ENCODE measurements at places on chromosomes 6 and 20. TPM values are rescaled to one million over a fixed set of nuclear protein-coding genes. Genes with fewer than 3 reads are reported as not detected.

DNA sequence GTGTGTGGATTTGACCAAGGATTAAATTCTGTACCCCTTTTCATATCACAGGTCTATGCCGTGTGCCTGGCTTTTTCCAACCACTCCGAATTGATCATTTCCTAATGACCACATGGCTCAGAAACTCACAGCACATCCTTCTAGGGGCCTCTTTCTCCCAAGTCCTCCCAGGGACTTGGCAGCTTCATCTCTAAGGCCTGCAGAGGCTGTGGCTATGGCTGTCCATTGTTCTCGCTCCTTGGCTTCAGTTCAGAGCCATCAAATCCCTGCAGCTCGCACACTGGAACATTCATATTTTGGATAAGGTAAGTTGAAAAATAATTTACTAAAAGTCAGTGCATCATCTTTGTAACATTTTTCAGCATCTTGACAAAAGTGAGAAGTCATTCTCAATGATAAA is 497.2 kb upstream of the CDH4 start:
- no peak for DNase-seq

- no peak for DNase-seq
Measured at GRCh38 chr6:57423468-57423867, 106.0 kb downstream of the PRIM2 start.

Gene FYN
- 331 TPM for total RNA-seq

- no peak for DNase-seq
Measured at GRCh38 chr6:168277274-168277669, 42.3 kb downstream of the DACT2 start.

DNA sequence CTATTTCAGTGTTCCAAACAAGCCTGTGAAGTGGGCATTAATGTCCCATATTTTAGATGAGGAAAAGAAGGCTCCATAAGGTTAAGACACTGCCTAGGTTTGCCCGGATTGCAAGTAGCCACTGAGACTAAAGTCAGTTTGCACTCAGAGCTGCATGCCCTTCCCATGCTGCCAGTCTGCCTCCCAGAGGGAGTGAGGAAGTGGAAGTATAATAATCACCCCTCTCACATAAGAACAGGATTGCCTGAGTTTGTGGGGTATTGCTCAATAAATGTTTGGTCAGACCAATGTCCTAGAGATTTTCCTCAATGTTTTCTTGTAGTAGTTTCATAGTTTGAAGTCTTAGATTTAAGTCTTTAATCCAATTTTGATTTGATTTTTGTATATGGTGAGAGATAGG is 43.9 kb upstream of the CLIC5 start:
- DNase-seq = no peak

DNA sequence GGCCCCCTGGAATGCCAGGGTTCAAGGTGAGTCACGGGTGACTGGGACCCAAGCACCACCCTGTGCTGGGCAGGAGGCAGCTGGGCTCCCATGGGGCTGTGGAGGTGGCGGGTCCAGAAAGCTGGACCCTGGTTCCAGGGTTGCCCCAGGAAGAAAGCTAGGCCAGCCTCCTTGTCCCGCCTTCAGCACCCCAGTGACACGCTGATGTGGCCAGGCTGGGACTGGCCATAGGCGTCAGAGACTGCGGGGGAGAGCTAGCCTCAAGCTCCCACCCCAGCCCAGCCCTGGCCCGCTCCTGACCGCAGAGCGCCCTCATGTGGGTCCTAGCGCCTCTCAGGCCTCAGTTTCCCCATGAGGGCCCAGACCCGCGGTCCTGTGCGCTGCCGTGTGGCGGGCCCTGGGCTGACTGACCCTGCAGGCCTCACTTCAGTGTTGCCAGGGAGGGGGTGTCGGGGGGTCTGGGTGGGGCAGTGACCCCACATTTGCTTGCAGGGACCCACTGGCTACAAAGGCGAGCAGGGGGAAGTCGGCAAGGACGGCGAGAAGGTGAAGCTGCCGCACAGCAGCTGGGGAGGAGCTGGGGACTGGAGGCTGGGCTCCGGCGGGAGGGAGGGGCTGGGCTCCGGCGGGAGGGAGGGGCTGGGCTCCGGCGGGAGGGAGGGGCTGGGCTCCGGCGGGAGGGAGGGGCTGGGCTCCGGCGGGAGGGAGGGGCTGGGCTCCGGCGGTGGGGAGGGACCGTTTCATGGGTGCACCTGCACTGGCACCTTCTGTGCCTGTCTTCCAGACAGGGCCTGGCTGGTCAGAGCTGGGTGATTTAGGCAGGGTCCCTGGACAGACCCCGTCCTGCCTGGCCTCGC is 7.9 kb downstream of the COL9A3 start:
- peak; percentile 86 for DNase-seq

DNA sequence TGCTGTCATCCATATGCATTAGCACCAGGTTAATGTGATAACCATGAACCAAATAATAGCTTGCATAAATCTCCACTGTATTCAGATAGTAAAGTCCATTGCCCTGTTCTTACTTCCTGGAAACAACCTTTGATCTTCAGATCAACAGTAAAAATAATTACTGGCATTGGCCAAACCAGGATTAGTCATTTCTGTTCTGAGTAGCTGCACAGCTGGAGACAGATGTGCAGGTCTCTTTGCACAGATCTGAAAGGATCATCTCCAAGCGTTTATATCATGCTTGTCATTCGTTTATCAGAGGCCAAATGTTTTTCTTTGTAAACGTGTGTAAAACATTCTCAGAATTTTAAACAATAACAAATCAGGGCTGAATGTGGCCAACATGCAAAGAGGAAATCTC is 134.4 kb upstream of the HMGCLL1 start:
- no peak for DNase-seq

GRCh38 chr6:44071670-44072451 is 55.4 kb downstream of the MRPL14 start:
- no peak for DNase-seq

Gene HFE
- total RNA-seq = 0.12 TPM

Gene WFDC12
- not detected for total RNA-seq

- no peak for DNase-seq
Measured at GRCh38 chr6:104640150-104640700, 219.5 kb downstream of the HACE1 start.

Gene PDYN
- not detected for total RNA-seq

DNA sequence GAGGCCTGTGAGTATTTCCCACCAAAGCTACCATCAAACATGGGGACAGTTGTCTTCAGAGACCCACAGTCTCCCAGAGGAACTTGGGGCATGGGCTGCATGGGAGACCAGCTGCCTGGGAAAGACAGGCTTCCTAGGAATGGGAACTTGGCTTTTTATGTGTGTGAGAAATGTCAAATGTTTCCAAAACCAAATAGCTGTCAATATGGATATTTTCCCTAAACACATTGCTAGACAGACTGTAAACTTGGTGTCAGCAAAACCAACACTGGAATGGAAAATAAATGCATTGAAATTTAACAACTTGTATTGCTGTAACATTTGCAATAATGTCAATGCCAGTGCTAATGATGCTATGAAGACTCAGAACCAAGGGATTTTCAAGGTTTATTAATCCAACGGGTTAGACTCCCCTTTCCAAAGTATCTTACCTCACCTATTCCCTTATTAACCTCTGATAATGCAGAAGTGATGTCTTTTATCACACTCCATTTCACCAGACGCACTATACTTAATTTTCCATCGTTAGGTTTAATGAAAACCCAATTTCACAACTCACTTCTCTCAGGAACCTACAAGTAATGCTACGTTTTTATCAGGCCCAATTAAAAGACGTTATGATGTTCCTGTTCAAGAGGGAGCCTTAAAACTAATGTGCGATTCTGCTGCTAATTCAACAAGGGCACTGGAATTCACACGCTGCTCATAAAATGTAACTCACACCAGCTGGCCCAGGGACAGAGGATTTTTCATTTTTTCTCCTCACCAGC is 546.1 kb upstream of the CHD6 start:
- no peak for DNase-seq

Gene SPATA25
- total RNA-seq = 1.8 TPM

- no peak for DNase-seq
Measured at GRCh38 chr6:70136996-70137395, 165.9 kb downstream of the COL9A1 start.

GRCh38 chr6:74588094-74588832 is 617.6 kb downstream of the COL12A1 start:
- DNase-seq = no peak

DNA sequence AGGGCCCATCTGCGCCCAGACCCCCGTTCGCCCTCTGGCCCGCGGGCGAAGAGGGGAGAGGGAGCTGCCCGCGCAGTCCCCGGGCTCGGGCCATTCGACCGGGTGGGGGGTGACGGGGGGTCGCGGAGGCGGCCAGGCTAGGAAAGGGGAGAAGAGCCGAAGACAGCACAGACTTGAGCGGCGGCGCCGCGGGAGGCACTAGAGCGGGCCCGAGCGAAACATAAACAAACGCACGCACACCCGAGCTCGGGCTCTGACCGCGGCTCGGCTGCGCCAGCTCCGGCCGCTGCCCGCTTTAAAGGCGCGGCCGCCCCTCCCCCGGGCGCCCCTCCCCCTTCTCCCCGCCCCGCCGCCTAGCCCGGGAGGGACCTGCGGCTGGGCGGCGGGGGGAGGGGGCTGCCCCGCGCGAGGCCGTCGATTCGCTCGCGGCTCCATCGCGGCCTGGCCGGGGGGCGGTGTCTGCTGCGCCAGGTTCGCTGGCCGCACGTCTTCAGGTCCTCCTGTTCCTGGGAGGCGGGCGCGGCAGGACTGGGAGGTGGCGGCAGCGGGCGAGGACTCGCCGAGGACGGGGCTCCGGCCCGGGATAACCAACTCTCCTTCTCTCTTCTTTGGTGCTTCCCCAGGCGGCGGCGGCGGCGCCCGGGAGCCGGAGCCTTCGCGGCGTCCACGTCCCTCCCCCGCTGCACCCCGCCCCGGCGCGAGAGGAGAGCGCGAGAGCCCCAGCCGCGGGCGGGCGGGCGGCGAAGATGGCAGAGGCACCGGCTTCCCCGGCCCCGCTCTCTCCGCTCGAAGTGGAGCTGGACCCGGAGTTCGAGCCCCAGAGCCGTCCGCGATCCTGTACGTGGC is at the start of gene FOXO3:
TSS of gene FOXO3 (plus strand) at position 455 of the 846 bp plus-strand sequence. CDS start at position 747, 292 bp downstream.
- DNase-seq = peak; percentile 87

DNA sequence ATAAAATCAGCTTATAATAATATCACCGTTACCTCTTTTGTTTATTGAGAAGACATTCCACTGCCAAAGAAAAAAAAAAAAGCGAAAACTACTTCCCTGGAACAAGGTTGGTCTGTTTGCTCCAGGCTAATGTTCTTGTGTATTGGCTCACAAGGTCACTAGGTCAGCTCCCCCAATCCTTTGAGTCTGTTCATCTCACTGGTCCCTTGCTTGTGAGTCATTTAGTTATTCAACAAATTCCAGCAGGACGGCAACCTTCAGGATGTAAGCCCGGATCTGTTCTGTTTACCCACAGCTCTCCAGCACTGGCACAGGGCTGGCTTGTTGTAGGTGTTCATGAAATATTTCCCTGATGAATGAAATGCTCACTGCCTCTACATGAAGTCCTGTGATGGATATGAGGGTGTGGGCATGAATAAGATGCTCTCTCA is 3.3 kb downstream of the ARHGAP40 start:
- DNase-seq = no peak

GRCh38 chr6:125004198-125004597 is 42.0 kb downstream of the RNF217 start:
- DNase-seq = no peak

- DNase-seq = no peak
Measured at GRCh38 chr20:4071178-4071693, 55.9 kb upstream of the RNF24 start.

Gene NCR2
- total RNA-seq = not detected

GRCh38 chr6:158758451-158758860 is 60.7 kb downstream of the EZR start:
- DNase-seq = no peak

DNA sequence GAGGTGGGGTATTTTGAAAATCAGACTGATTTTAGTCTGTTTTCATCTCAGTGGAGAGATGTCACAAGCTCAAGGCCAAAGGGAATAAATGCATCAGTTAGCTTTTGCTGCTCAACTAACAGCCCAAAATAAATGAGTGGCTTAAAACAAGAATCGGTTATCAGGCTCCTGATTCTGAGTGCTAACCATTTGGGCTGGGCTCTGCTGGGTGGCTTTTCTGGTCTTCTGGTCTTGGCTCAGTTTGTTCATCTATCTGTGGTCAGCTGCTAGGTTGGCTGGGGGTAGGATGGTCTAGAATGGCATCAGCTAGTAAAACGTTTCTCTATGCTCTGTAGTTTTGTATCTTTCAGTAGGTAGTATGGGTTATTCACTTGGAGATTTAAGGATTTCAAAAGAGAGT is 357.5 kb upstream of the JAG1 start:
- DNase-seq = no peak

- DNase-seq = no peak
Measured at GRCh38 chr6:119586250-119586882, 236.8 kb upstream of the MAN1A1 start.

Gene MOG
- not detected for total RNA-seq

GRCh38 chr6:47631269-47631772 is 67.1 kb upstream of the ADGRF4 start:
- DNase-seq = peak; percentile 67

DNA sequence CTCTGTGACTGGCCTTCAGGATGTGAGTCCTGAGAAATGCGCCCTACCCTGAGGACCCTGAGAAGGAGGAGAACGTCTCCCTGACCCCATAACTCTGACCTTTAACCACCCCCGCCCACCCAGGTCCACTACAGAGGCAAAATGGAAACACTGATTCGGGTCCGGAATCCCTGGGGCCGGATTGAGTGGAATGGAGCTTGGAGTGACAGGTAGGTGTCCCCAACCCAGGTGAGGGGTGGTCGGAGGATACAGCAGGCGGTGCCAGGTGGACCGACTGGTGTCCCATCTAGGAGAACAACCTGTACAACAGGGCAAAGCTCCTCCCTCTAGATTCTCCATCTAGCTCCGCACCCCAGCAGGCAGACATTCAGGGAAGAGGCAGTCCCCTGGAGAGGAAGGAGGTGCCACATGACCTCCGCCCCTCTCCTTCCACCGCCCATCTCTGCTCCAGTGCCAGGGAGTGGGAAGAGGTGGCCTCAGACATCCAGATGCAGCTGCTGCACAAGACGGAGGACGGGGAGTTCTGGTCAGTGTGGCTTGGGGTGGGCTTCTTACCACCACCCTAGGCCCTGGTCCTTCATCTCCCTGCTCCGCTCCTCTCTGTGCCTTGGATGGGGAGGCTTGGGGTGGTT is 17.6 kb downstream of the CAPN11 start:
- no peak for DNase-seq

- DNase-seq = no peak
Measured at GRCh38 chr6:143191361-143191760, 130.7 kb downstream of the AIG1 start.

Gene RAD21L1
- total RNA-seq = not detected

DNA sequence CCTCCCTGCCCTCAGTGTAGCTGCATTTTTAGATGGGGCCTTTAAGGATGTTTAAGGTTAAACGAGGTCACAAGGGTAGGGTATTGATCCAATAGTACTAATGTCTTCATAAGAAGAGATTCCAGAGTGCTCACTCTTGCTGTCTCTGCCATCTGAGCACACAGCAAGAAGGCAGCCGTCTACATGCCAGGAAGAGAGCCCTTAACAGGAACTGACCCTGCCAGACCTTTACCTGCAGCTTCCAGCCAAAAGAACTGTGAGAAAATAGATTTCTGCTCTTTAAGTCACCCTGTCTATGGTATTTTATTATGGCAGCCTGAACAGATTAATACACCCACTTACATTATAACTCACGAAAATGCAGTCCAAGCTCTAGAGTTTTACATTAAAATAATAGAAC is 685.3 kb upstream of the MARCKS start:
- no peak for DNase-seq

All from activated CD4-positive, alpha-beta T cell treated with anti-CD3 and anti-CD28 coated beads, Interleukin-2, amount 10 ng/mL, durations not matched to agents 24 days and 14 days (primary cell).